ENCODE measurements at places on chromosomes 6 and 20. TPM values are rescaled to one million over a fixed set of nuclear protein-coding genes. Genes with fewer than 3 reads are reported as not detected.

TNFRSF21 gene
- 21.8 TPM for total RNA-seq

RBM24 gene
- 4.4 TPM for total RNA-seq

TINAG gene
- total RNA-seq = not detected

SLC25A27 gene
- total RNA-seq = 33.7 TPM

RBL1 gene
- total RNA-seq = 8.2 TPM

STMN3 gene
- 24.5 TPM for total RNA-seq

GGTLC1 gene
- not detected for total RNA-seq

PXDC1 gene
- 59.5 TPM for total RNA-seq

FOXS1 gene
- not detected for total RNA-seq

PROKR2 gene
- total RNA-seq = not detected

UBE2J1 gene
- total RNA-seq = 31.7 TPM

LY6G5C gene
- 2.6 TPM for total RNA-seq

KHDC1 gene
- 4.1 TPM for total RNA-seq

PAK5 gene
- total RNA-seq = 1.4 TPM

BTNL2 gene
- total RNA-seq = not detected

RAB44 gene
- 0.45 TPM for total RNA-seq

ABHD16B gene
- 1.6 TPM for total RNA-seq

SLC26A8 gene
- 15.2 TPM for total RNA-seq

ZC2HC1B gene
- total RNA-seq = 2.0 TPM

LAMA2 gene
- 10.1 TPM for total RNA-seq

PRRC2A gene
- total RNA-seq = 247 TPM

SYCP2 gene
- total RNA-seq = 4.8 TPM

HUS1B gene
- 6.1 TPM for total RNA-seq

TDRD6 gene
- 13.0 TPM for total RNA-seq

NNAT gene
- total RNA-seq = 4.3 TPM

MTFR2 gene
- 2.9 TPM for total RNA-seq

FAM83D gene
- 12.6 TPM for total RNA-seq

IL17A gene
- not detected for total RNA-seq

PRSS16 gene
- total RNA-seq = 11.9 TPM

QKI gene
- 316 TPM for total RNA-seq

LATS1 gene
- 44.8 TPM for total RNA-seq

SPEF1 gene
- not detected for total RNA-seq

RSPH4A gene
- 0.23 TPM for total RNA-seq

ARMH2 gene
- not detected for total RNA-seq

UNC5CL gene
- total RNA-seq = 0.46 TPM
